Gastroesophageal sphincter (tissue), 4 donors: ENCODE measurements at places on chromosomes 2 and 18. TPM values are rescaled to one million over a fixed set of nuclear protein-coding genes. Genes with fewer than 3 reads are reported as not detected.

Gene LRRC30
- not detected for total RNA-seq

Gene ID2
- total RNA-seq: 174 TPM

Gene TYMS
- 1.1 TPM for total RNA-seq

Gene RGPD4
- not detected for total RNA-seq

Gene STARD6
- total RNA-seq: not detected

Gene SCN1A
- total RNA-seq: not detected

Gene VIT
- total RNA-seq: 42.7 TPM

Gene ST6GAL2
- 24.8 TPM for total RNA-seq

Gene MAP3K19
- total RNA-seq: not detected

Gene CABYR
- total RNA-seq: 3.9 TPM

Gene THAP4
- 36.0 TPM for total RNA-seq

Gene LIPG
- total RNA-seq: 12.4 TPM

Gene SLC9A4
- total RNA-seq: not detected

Gene RND3
- total RNA-seq: 154 TPM

Gene FOXI3
- not detected for total RNA-seq
